ENCODE measurements at places on chromosomes 7 and 10.

DNA sequence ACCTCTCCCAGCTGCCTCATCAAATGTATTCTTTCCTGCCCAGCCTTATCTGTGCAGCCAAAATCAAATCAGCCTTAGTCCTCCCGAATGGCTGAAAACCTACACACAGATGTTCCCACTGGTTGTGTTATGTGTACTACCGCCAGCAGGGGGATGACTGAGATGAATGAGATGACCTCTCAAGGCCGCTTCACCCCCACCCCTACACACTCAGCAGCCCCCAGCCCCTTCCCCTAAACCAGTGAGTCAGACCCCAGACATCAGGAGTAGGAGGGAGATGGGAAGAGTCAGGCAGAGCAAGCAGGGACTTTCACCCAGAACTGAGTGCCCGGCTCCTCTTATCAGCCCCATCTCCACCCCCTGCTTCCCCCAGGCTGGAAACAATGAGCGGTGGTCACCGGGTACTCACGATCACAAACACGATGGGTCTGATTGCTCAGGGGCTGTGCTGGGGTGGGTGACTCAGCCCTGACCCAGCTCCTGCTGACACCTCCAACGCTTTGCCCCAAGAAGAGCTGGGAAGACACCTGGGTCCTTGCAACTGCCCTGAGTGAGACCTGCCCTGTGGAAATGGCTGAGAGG lies 6.5 kb upstream of the C10orf105 start:
- DNase-seq: peak; percentile 66

- no peak for DNase-seq
Observed at GRCh38 chr7:29808075-29808801, 1.9 kb downstream of the WIPF3 start.

GRCh38 chr7:144086730-144087129 lies 652 bp downstream of the OR2A12 start:
- DNase-seq: no peak

DNA sequence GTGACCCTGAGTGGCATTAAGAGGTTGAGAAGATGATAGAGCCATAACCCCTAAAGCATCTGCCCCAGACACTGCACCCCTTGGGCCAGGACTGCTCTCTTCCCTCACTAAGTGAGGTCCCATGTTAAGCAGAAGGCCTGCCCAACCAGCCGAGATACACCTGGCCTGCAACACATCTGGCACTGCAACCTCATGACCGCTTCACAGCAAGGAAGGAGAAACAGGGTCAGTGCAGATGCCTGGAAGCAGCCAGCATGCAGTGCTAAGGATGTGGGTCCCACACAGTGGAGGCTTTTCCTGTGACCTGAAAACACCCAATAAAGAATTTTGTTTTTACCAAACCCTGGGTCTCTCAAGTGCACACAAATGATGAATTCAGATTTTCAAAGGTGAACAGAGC lies 7.4 kb downstream of the NOD1 start:
- DNase-seq: no peak

- no peak for DNase-seq
Observed at GRCh38 chr7:68807666-68808065, 790.6 kb upstream of the AUTS2 start.

GRCh38 chr7:68576366-68576765 lies 1021.9 kb upstream of the AUTS2 start:
- no peak for DNase-seq

DNA sequence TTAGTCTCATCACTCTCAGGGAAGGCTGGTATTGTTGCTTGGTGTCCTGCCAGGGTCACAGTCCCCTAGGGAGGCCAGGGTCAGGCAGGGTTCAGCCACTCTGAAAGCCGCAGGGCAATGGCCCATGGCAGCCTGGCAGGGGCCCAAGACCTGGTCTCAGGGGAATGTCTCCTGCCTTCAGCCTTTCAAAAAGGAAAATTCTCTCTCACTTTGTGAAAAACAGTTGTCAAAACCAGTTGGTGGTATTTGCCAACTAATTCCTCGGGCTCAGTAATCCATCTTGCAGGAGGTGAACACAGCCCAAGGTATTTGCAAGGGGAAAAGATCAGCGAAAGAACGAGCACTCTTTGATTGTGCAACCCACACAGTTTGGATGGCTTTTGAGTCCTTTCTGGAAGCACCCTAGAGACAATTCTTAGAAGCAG lies 101.5 kb downstream of the JCAD start:
- DNase-seq: no peak

GRCh38 chr7:8389593-8390261 lies 43.7 kb upstream of the NXPH1 start:
- DNase-seq: peak; percentile 10

- no peak for DNase-seq
Observed at GRCh38 chr7:143295870-143296269, 7.7 kb downstream of the CASP2 start.

- DNase-seq: no peak
Observed at GRCh38 chr10:98423691-98424120, 8.7 kb upstream of the PYROXD2 start.

DNA sequence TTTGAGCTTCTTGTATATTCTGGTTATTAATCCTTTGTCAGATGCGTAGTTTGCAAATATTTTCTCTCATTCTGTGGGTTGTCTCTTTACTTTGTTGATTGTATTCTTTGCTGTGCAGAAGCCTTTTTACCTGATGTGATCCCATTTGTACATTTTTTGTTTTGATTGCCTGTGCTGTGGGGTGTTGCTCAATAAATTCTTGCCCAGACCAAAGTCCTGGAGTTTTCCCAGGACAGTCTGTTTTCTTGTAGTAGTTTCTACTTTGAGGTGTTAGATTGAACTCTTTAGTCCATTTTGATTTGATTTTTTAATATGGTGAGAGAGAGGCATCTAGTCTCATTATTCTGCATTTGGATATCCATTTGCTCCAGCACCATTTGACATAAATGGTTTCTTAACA lies 588.7 kb upstream of the MBL2 start:
- no peak for DNase-seq

DNA sequence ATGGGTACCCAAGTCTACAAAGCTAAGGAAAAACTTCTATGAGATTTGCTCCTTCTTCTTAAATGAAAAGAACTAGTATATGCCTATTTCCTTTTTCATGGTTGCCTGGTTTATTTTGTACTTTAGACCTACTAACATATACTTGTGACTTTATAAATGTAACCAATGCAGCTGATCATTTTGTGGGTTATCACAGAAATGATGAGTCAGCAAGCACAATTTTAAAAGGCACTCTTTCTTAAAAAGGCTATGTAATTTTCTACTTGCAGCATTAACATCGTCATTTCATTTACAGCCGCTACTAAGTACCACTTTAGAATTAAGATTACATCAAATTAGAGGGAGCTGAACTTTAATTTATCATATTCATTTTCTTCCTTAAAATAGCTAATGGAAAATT lies 13.6 kb downstream of the NEBL start:
- DNase-seq: no peak

GRCh38 chr10:111392159-111392558 lies 315.3 kb downstream of the ADRA2A start:
- DNase-seq: peak; percentile 70

- DNase-seq: no peak
Observed at GRCh38 chr10:117409549-117410305, 34.5 kb upstream of the PDZD8 start.

GRCh38 chr10:119776536-119776935 lies 50.7 kb downstream of the INPP5F start:
- DNase-seq: peak; percentile 28

GRCh38 chr7:49980465-49980864 lies 112.6 kb downstream of the ZPBP start:
- DNase-seq: no peak

GRCh38 chr7:76278540-76278939 lies 23.9 kb upstream of the HSPB1 start:
- DNase-seq: no peak

- no peak for DNase-seq
Observed at GRCh38 chr7:69804962-69805361, 206.7 kb downstream of the AUTS2 start.

DNA sequence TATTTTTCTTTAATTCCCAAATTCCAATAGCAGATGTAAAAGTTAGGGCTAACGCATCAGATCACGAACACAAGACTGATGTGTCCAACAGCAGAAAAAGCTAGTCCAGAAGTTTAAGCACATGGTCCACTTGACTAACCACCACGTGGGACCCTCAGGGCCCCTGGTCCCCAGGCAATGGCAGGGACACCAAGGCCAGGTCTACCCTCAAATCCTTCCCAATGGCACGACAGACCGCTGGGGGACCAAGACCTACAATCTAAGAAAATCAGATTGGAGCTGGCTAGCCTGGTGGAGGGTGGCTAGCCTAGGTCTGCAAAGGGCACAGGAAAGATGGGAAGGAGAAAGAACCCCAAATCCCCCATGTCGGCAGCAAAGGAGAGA lies 1.5 kb downstream of the GIGYF1 start:
- no peak for DNase-seq

- DNase-seq: peak; percentile 46
Observed at GRCh38 chr7:131400681-131401176, 73.1 kb downstream of the MKLN1 start.

GRCh38 chr10:31290386-31290785 lies 28.6 kb upstream of the ZEB1 start:
- DNase-seq: no peak

- no peak for DNase-seq
Observed at GRCh38 chr10:43156590-43157341, 18.5 kb downstream of the CSGALNACT2 start.

- DNase-seq: no peak
Observed at GRCh38 chr7:38223306-38223705, 45.3 kb downstream of the STARD3NL start.

- no peak for DNase-seq
Observed at GRCh38 chr7:2076649-2077064, 156.1 kb downstream of the MAD1L1 start.

DNA sequence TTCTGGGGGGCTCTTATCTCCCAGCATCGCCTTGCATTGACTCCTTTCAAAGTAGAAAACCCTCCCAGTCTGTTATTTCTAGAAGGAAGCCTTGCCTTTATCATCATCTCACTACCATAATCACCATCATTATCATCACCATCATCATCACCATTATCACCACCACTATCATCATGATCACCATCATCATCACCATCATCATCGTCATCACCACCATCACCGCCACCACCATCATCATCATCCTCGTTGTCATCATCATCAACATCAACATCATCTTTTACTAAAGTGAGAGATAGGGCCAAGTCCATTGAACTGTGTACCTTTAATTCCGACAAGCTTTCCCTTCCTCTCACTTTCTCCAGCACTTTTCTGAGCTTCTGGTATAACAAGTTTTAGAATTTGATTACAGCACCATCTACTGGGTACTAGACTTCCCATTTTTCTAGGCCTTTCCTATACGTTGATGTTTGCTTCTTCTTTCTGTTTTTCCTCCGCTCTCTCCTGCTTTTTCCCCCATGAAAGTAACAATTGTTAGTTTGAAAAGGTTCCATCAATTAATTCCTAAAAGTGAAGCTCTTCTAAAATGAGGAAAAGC lies 226.4 kb downstream of the BUB3 start:
- DNase-seq: peak; percentile 64

- DNase-seq: peak; percentile 44
Observed at GRCh38 chr10:69093933-69094332, 6.0 kb downstream of the SRGN start.

DNA sequence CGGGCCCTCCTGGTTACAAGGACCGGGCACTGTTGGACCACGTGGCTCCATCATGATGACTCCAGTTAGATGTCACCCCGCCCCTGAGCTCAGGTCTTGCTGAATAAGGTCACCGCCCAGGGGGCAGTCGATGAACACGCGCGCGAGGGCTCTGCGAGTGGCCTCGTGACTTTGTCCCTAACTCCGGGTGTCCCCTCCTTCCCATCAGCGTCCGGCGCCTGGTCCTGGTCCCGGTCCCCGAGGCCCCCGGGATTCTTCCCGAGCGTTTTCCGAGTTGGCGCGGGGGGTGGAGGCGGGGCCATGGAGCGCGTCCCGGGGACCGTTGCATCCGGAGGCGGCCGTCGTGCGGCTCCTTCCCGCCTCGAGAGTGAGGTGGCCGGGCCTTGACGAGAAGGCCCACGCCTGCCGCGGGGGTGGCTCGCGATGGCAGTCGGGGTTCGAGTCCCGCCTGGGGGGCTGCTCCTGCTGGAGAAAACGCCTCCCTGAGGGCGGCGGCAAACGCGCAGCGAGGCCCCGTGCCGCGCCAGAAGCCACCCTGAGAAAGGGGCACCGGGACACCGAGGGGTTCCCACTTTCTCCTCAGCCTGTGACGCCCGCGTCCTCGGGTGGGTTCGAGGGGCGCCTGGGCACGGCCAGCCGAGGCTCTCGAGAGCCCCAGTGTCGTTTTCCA lies 569 bp upstream of the NPTX2 start:
- no peak for DNase-seq

GRCh38 chr10:33122014-33122809 lies 164.2 kb upstream of the ITGB1 start:
- peak; percentile 93 for DNase-seq

- peak; percentile 49 for DNase-seq
Observed at GRCh38 chr10:28382525-28383269, 79.8 kb upstream of the MPP7 start.

GRCh38 chr10:625751-626711 lies 63.4 kb downstream of the DIP2C start:
- no peak for DNase-seq

- no peak for DNase-seq
Observed at GRCh38 chr10:4121502-4122380, 336.7 kb upstream of the KLF6 start.

- no peak for DNase-seq
Observed at GRCh38 chr7:70082099-70082611, 483.9 kb downstream of the AUTS2 start.

DNA sequence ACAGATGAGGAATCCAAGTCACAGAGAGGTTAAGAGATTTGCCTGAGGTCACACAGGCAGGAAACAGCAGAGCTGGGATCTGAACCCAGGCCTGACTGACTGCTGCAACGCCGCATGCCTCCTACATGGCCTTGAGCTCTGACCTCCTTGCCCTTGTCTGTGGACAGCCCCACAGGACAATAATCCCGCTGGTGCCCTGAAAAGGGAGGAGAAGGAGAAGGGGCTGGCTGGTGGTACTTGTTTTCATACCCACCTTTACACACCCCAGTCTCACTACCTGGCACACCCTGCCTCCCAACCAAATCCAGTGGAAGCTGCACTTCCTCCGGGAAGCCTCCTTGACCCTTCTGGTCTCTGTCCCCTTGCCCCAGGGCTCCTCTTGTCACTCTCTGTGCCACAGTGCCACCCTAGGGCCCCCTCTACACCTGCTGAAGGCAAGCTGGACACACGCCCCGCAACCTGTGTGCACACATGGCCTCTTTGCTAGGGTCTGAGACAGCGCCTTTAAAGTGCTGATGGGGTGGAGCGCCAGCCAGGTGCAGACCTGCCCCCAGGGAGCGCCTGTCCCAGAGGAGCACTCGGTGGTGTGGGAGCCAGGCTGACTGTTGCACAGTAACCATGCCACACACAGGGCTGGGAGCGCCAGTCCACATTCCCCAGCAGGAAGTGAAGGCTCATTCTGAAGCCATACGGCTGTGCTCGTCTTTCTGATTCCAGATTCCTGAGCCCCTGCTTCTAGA lies 38.6 kb downstream of the ZCCHC24 start:
- DNase-seq: no peak
